ENCODE measurements at places on chromosomes 7 and 10.
A peak's percentile ranks its signal among the peaks of the same experiment; 100 is the strongest.

DNA sequence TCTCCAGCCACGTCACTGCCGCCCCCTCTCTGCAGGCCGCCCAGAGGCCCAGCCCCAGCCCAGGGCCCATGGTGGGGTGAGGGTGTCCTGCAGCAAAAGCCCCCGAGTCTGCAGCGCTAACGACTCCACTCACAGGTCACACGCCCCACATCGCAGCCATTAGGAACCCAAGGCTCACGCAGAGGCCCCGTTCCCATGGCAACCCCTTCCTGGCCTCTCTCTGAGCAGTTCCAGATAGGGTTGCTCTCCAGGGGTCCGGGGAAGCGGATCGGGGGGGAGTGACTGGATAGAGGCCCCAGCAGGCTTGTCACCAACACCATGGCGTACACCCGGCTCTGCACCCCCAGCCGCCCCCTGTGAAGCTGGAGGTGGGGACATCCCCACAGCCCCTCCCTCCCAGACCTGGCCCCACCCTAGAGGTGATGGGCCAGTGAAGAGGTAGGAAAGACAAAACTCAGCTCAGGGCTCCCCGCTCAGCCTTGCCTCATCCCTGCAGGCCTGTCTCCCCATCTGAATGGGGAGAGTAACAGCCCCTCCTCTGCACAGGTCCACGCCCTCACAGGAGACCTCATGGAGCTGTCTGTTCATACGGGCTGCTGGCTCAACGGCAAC lies 41.2 kb downstream of the TNRC18 start:
- peak; percentile 59 for DNase-seq

DNA sequence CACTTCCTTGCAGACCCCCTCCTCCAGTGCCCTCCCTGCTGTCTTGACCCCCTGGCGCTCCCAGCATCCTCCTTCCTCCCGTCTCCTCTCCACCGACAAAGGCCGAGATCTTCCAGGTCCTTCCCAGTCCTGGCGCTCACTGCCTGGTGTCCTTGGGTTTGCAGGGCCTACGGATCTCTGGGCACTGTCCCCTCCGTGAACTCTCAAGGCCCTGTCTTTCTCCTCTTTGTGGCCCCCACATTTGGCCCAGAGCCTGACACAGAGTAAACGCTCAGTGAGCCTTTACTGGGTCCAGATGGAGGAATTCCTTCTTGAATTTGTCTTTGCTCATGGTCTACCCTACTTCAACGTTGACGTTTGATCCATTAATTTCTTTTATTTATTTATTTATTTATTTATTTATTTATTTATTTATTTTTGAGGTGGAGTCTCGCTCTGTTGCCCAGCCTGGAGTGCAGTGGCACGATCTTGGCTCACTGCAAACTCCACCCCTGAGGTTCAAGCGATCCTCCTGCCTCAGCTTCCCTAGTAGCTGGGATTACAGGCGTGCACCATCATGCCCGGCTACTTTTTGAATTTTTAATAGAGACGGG lies 29.7 kb downstream of the TMEM270 start:
- peak; percentile 64 for DNase-seq

DNA sequence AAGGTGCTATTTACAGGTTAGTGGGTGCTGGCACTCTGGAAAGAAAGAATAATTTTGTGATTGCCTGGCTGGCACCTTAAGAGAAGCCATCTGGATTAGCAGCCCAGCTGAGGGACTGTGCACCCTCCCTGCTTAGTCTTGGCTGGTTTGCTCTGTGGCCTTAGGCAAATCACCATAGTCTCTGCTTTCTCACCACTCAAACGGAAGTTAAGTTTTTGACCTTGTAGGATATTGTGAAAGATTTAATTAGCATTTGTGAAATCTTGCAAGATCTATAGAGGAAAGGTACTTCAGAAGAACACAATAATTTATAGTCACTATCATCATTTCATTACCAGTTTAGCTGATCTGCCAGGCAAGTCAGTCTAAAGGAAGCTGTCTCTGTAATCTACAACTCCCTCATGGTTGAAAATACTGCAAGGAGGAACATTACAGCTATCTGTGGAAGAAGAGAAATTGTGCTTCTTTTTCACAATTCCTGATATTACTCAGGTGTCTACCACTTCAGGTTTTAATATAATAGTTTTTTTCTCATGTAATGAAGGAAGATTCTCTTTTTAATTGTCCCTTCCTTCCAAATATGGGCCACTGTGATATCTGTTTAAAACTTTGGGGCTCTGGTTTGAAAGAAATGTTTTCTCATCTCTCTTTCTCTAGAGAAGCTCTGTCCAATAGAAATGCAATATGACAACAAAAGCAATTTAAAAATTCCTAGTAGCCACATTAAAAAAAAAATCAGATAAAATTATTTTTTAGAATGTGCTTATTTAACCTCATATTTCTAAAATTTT lies 219.6 kb downstream of the PTEN start:
- no peak for DNase-seq

DNA sequence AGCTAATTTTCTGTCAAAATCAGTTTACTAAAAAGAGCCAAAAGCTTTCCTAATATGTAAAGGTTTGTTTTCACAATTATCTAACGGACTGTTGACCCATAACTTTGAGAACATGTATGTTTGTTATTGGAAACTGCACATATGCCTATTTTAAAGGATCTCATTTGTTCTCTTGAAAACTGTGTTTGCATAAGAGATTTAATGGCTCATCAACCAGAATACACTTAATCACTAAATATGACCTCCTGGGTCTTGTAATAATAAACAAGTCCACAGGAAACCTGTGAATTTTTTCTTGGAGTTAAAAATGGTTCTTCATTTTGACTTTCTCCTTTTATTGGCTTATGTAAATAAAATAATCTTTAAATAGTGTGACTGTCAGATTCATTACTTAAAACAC lies 48.3 kb upstream of the STEAP1B start:
- no peak for DNase-seq

GRCh38 chr10:91536111-91536510 lies 96.8 kb downstream of the PPP1R3C start:
- no peak for DNase-seq

GRCh38 chr7:99380823-99381663 lies 6.5 kb downstream of the ARPC1B start:
- DNase-seq: no peak

- DNase-seq: no peak
Observed at GRCh38 chr10:68367121-68367520, 34.4 kb upstream of the PBLD start.

GRCh38 chr10:35456153-35456720 lies 119.9 kb downstream of the CCNY start:
- no peak for DNase-seq

- peak; percentile 66 for DNase-seq
Observed at GRCh38 chr10:128150045-128150493, 23.8 kb upstream of the MKI67 start.

DNA sequence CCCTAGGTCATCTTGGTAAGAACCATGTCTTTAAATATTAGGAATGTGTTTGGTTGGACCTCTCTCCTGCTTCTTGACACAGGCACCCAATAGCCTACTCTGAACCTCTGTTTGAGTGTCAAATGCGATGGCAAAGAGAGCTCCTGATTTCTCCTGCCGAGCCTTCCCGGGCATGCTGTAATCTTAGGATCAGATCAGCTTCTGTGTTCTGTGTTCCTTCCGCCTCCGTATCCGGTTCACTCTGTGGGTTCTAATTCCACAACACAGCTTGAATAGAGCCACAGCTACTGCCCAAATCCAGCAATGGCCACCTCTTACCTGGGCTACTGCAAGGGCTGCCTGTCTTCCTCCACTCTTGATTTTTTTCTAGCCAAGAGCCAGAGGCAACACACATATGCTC lies 165.2 kb upstream of the TNS3 start:
- DNase-seq: no peak

DNA sequence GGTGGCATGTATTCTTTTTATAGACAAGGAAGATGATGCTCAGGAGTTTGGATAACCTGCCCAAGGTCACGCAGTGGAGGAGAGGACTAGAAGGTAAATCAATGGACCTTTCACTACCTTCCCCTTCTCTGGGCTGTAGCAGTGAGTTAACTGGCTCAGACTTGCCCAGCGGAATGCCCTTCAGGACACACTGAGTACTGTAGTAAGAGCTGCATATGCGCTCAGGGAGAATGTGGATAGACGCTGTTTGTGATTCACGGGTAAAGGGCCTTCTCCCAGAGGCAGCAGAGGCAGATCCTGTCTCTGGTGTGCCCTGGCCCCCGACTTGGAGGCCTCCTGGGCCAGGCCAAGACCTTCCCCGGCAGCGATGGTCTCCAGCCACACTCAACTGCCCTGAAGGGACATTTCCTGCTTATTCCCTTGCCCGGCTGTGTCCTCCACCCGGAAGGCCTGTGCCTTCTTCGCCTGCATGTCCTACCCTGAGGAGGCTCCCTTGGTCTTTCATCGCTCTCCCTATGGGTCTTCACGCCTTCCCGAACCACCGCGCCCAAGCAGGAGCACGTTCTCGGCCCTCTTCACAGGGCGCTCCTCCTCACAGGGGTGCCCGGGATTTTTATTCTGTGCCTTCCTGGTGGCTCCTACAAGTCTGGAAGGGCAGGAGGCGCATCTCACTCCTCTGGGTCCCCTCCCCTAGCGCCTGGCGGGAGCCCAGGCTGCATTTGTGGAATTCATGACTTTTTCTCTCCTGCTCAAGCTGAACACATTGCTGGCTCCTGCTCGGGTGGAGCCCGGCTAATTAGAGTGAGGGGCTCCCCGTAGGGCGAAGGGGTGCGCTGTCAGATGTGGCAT lies 1.8 kb upstream of the IKZF1 start:
- DNase-seq: no peak

DNA sequence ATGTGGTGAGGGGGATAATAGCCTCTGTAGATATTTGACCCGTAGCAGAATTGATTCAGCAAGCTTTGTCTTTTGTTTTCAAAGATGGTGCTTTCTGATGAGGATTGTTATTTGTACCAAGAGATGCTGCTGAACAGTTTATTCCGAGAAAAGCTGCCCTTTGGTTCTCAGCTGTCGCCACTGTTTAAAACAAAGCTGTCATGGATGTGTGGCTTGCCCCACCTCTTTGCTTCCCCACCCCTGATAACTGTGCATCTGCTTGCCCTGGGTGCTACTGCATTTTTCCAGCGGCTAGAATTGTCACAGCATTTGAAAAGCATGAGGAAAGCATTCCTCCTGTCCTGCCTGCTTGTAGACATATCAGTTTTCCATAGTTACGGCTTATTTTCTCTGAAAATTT lies 226.9 kb upstream of the CSTF2T start:
- no peak for DNase-seq

DNA sequence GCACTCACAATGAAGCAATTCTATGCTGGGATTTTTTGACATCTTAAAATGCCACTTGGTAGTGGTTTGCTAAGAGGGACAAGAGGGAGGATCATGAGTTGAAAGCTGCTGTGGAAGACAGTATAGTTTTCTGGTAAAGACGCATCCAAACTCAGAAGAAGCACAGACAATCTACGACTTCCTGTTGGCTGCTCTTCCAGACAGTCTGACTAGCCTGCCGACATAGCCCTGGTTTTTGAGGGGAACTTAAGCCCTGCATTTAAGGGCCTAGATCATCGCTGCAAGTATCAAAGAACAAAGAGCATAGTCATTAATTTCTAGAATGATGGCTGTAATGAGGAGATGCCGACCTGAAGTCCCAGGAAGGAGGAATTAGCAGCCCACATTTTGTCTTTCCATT lies 99.9 kb upstream of the IKZF1 start:
- no peak for DNase-seq

DNA sequence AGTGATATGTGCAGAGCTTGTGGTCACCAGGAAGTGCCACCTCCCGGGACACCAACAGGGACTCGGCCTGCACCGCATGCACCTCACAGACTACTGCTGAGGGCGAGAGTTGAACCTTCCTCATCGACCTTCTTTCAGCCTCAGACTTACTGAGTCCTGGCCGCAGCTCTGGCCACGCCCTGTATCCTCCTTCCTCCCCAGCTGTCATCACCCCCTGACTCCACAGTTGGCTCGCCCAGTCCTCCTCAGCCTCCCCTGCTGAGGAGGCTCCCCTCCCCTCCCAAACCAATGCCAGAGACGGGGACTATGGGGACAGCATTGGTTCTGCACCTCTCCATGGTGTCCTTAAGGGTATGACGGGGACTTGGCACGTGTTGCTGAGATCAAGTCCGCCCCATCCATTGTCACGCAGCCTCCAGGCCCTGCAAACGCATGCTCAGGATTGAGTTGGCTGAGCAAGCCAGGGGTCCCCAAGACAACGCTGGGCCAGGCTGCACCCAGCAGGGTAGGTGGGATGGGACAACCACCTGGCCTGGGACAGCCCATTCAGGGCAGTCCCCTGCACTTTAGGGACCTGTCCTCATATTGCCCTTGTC lies 49.0 kb downstream of the YKT6 start:
- DNase-seq: no peak

DNA sequence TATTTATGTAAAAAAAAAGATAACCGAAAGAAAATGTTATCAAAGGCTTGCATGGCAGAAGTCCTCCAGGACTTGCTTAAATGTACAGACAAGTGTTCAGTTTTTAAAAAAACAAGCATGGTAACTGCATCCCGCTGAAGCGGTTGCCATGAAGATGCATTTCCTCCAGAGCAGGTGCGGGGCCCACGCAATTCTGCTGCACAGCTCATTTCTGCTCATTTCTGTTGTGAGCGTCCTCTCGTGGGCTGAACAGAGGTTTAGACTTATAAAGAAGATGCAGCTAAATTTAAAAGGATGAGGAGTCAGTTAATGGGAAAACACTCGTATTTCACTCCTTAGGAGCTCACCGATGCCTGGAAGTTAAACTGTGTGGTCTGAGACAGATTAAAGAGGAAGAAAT lies 247.6 kb downstream of the DNAJB6 start:
- no peak for DNase-seq

GRCh38 chr10:51048792-51049191 lies 25.5 kb upstream of the PRKG1 start:
- no peak for DNase-seq
